NK-92 treated with Interleukin-12 subunit alpha and Interleukin-12 subunit beta, amount 100 ng/mL, for 24 hours (cell line): ENCODE measurements at places on chromosomes 2 and 18.

DNA sequence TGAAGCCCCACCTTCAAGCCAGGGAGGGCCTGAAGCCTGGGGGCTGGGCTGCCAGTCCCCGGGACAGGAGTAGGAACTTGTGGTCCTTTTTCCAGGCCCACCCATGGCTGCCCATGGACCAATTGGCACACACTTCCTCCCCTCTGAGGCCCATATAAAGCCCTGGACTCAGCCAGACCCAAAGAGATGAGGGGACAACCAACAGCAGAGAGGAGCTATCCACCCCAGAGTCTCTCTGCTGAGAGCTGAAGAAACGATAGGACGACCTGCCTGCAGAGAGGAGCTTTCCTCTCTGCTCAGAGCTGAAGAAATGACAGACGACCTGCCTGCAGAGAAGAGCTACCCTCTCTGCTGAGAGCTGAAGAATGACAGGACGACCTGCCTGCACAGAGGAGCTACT lies 43.8 kb upstream of the PEX13 start:
- DNase-seq = no peak

DNA sequence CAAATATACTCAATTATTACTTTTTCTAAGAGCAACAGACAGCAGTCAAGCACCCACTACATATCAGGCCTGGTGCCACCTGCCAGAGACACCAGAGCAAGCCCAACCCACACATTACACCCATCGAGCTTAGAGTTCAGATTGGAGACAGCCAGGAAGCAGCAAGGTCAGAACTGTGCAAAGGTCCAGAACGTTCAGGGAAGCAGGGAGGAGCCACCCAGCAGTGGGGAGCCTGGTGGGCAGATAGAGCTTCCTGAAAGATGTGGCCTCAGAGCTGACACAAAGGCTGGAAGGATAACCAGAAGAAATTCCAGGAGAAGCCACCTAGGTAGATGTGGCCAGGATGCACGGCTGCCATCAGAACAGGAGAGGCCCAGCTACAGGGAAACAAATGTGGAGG lies 440.5 kb upstream of the ID2 start:
- no peak for DNase-seq

DNA sequence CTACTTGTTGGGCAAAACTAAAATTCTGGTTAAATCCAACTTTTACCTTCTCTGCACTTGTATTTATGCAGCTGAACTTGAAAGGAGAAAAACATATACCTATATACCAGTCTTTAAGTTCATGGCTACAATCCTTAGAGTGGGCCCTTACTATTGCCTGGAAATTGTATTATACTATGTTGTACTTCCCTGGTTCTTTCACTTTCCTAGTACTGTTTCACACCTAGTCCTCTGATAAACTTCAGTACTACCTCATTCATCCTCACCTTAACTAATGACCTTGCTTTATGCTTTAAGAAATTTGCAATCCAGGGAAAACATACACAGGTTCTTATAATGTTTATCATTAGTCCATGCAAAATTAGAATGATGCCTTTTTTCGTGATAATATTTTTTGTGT lies 103.8 kb downstream of the HAUS1 start:
- no peak for DNase-seq

- DNase-seq = no peak
Observed at GRCh38 chr2:50611351-50611871, 420.5 kb downstream of the NRXN1 start.

- no peak for DNase-seq
Observed at GRCh38 chr2:121796239-121796638, 40.8 kb downstream of the TSN start.

DNA sequence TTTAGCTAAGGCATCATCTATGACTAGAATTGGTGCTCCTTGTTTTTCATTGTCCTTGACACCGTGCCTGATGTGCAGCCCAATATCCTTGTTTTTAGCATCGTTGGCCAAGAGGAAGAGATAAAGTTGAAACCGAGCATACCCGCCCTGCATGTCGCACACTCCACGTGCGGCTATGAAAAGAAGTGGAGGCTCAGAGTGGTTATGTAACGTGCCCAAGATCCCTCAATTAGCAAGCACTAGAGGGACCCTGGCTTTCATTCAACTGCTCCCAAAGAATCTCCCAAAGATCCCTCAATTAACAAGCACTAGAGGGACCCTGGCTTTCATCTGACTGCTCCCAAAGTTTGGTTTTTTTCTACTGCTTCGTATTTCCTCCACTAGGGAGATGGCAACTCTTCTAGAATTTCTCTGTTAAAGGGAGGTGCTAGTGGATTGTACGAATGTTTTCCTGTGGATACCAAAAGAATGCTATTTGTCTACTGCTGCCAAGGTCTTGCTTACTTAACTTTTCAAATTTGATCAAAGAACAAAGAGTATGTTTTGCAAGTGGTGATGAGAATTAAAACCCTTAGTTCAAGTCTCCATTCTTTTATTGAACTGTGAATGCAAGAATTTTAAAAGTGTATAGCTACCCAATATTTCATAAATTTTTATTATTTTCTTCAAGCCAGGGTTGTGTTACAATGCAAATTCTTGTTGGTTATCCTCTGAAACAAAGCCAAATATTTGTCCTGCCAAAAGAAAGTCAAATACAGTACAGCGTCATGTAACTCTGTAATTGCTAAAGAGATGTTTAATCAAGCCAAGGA lies 92.1 kb downstream of the AOX1 start:
- no peak for DNase-seq

DNA sequence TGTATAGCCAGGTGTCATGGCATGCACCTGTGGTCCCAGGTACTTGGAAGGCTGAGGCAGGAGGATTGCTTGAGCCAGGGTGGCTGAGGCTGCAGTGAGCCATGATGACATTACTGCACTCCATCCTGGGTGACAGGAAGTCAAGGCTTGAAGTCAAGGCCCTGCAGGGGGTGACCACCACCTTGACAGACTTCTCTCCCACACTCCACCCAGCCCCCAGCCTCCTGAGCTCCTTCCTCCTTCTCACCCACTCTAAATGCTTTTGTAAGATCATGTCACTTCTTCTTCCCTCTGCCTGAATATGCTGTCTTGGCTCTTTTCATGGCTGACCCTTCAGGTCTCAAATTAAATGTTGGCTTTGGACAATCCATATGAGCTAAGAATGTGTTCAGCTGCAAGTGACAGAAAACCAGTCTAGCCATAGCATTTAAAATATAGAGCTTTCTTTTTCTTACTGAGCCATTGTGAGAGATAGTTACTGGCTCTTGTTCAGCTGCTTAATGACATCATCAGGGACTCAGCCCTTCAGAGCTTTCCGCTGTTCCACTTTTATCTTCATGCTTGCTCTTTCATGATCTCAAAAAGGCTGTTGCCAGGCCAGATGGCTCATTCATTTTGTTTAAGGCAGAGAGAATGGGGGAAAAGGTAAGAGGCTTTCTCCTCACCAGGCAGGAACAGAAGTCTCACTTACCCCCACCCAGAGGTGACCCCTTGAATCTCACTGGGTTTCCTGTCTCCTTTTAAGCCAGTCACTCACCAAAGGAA lies 36.7 kb upstream of the TTC39C start:
- no peak for DNase-seq

DNA sequence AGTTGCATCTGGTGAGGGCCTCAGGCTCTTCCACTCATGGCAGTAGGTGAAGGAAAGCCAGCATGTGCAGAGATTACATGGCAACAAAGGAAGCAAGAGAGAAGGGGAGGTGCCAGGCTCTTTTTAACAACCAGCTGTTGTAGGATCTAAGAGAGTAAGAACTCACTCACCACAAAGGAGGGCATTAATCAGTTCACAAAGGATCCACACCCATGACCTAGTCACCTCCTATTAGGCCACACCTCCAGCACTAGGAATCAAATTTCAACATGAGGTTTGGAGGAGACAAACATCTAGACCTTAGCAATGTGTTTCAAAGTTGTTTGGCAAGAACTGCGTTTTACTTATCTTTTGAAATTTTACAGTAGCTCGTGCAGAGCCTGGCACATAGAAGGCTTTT lies 20.5 kb upstream of the REG3A start:
- DNase-seq = no peak

- DNase-seq = no peak
Observed at GRCh38 chr2:159620796-159621195, 4.4 kb upstream of the BAZ2B start.

DNA sequence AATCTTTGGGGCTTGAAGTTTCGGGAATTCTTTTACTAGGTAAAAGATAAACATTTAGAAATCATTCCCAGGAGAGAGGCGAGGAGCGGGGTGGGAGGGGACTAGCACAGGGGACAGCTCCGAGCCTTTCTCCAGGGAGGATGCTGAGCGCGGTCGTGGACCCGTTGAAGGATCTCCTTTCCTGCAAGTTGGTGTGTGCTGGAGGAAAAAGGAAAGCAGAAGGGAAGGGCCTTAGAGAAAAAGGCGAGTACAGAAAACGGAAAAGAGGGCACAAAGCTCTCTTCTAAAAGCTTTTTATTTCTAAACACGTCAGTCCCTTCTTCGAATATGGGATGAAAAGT lies 640 bp downstream of the SLC39A6 start:
- no peak for DNase-seq

DNA sequence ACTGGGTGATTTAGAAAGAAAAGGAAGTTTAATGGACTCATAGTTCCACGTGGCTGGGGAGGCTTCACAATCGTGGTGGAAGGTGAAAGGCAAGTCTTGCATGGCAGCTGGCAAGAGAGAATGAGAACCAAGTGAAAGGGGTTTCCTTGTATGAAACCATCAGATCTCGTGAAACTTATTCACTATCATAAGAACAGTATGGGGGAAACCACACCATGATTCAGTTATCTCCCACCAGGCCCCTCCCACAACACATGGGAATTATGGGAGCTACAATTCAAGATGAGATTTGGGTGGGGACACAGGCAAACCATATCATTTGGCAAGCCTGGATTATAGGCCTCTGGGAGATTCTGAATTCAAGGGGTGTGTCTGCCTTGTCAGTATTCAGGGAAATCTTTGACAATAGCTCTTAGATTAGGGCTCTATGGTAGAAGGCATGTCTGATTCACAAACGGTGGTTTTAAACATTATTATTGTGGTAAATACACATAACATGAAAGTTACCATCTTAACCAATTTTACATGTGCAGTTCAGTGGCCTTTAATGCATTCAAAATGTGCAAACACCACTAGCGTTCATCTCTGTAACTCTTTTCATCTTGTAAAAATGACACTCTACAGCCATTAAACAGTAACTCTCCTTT lies 15.3 kb upstream of the PLB1 start:
- no peak for DNase-seq

- DNase-seq = no peak
Observed at GRCh38 chr2:109279243-109279860, 150.3 kb downstream of the SH3RF3 start.

- DNase-seq = no peak
Observed at GRCh38 chr2:30355306-30355705, 91.7 kb upstream of the LCLAT1 start.

DNA sequence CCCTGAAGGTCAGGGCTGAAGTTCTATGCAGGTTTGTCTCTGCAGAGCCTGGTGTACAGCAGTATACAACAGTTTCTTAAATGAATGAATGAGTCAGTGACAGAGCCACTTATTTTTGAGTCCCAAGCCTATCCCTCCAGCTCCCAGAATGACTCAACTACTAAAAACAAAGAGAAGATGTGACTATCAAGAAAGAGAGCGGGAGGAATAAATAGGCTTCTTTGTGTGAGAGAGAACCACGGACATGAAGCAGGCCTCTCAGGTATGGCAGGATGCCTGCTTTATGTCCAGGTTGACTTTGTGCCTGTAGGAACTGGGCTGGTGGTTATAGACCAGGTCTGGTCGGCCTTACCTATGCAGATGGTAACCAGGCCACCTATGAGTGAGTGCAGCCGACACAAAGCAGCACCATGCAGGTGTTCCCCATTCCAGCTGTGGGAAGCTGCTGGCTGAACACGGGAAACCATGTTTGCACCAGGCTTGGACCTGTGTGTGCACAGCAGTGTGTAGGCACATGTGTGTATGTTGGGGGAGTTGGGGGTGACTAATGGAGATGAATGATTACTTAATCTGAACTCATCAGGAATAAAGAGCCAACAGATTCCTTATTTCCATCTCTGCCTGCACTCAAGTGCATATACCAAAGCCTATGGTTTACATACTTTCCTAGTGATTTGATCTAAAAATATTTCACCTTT lies 171.0 kb downstream of the OSR1 start:
- no peak for DNase-seq

GRCh38 chr2:69490486-69490885 lies 53.3 kb upstream of the NFU1 start:
- DNase-seq = no peak

- DNase-seq = no peak
Observed at GRCh38 chr2:113851640-113852039, 38.2 kb upstream of the ACTR3 start.

GRCh38 chr18:62710417-62710816 lies 4.9 kb upstream of the PHLPP1 start:
- DNase-seq = no peak

- no peak for DNase-seq
Observed at GRCh38 chr18:22337306-22337705, 80.4 kb downstream of the CTAGE1 start.

GRCh38 chr2:3738454-3738853 lies 35.1 kb downstream of the DCDC2C start:
- DNase-seq = no peak

GRCh38 chr2:12453731-12454130 lies 263.0 kb upstream of the TRIB2 start:
- no peak for DNase-seq

GRCh38 chr2:40043191-40043590 lies 264.1 kb upstream of the THUMPD2 start:
- no peak for DNase-seq

DNA sequence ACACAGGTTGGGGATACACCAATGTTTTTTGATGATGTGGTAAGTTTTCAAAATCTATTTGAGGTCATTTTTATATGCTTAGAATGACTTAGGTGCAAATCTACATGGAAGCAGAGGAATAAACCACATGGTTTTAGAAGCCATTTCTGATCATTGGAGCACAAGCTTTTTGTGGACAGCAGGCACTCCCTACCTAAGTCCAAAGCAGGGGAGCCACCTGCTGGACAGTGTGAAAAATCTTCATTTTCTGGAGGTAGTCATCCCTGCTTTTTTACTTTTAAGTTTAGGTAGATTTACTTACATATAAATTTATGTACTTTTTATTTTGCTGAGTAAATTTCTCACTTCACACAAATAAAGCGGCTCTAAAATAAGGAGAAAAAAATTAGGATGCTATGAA lies 323.2 kb downstream of the PLCL1 start:
- DNase-seq = no peak
